NCI-H146 (cell line): ENCODE measurements at places on chromosomes 16 and 17.

- DNase-seq: no peak
Measured at GRCh38 chr16:8885674-8886592, 3.8 kb downstream of the LITAFD start.

GRCh38 chr16:1493746-1494094 is 560 bp downstream of the TELO2 start:
- DNase-seq: peak; percentile 39

- DNase-seq: peak; percentile 63
Measured at GRCh38 chr17:42407289-42407836, 15.7 kb downstream of the CAVIN1 start.

- DNase-seq: no peak
Measured at GRCh38 chr17:82129095-82129494, 31.1 kb upstream of the FASN start.

DNA sequence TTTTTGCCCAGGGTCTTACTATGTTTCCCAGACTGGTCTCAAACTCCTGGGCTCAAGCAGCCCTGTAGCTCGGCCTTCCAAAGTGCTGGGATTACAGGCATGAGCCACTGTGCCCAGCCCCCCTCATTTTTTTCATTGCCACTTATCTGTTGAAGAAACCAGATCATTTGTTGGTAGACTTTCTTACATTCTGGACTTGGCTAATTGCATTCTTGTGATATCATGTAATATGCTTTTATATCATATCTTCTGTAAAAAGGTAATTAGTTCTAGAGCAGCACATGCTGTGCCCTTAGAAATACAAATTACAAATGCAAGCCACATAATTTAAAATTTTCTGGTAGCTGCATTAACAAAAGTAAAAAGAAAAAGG is 53.9 kb downstream of the PPM1E start:
- no peak for DNase-seq

- DNase-seq: no peak
Measured at GRCh38 chr16:86375851-86376250, 134.5 kb upstream of the FOXF1 start.

DNA sequence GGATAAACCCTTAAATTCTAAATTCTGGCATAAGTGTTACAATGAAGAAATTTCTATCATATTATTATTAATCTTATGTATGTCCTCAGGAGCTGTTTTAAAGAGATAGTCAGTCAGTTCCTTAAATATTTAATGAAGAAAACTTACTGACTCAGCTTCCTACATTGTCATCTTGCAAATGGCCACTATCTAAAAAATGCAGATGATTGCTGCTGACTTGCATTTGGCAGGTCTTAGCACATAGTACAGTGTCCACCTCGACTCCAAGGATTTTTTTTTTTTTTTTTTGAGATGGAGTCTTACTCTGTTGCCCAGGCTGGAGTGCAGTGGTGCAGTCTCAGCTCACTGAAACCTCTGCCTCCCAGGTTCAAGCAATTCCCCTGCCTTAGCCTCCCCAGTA is 55.1 kb upstream of the CORO6 start:
- DNase-seq: no peak

DNA sequence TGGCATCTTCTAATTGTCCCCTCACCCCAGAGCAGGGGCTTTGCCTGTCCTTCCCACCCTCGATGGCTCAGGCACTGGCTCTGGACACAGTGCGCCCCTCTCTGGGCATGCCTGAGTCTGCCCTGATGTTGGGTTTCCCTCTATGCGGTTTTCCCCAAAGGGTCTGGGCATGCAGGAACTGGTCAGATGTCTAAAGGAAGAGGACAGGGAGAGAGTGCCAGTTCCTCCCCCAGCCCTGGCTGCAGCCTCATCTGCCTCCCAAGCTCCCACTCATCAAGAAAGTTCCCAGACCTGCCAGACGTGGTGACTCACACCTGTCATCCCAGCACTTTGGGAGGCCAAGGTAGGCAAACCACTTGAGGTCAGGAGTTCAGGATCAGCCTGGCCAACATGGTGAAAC is 41.3 kb upstream of the PABPN1L start:
- no peak for DNase-seq

DNA sequence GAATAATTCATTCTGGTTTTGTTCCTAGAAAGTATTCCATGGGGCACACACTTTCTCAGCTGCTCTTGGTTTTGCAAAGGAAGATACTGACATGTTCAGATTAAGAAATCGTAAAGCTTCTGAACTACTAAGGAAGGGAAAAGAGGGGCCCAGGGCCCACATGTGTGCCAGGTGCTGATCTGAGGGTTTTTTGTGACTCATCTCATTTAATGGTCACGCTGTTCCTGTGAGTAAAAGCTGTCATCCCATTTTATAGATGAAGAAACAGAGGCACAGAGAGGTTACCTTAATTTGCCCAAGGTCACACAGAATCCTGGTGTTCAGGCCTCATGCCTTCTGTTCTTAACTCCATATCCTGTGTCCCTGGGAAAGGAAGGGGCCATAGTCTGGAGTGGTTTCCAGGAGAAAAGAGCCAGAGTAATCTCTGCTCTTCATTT is 113.2 kb downstream of the MSI2 start:
- DNase-seq: no peak

- DNase-seq: no peak
Measured at GRCh38 chr16:71676236-71676635, 48.3 kb downstream of the PHLPP2 start.

- no peak for DNase-seq
Measured at GRCh38 chr17:65155622-65156021, 18.5 kb downstream of the RGS9 start.

DNA sequence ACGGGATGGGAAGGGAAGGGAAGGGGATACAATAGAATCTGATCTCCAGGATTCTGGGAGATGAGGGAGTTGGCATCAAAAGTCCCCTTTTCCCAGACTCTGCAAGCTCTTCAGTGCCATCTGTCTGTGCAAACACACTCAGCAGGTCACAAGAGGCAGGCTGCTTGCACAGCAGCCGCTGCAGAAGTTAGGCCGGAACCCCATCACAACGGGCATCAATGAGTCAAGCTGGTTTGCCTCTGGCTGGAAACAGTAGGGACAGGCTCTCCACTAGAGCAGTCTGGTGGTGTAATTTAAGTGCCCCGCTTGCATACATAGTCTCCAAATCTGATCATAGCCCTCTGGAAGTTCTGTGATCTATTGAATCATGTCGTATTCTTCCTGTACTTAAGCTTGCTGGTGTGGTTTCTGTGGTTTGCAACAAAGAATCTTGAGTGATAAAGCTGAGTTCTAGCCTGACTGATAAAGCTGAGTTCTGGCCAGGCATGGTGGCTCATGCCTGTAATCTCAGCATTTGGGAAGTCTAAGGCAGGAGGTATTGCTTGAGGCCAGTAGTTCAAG is 33.7 kb upstream of the KDM8 start:
- peak; percentile 58 for DNase-seq

GRCh38 chr17:79613195-79613772 is 2.4 kb upstream of the RBFOX3 start:
- DNase-seq: no peak

DNA sequence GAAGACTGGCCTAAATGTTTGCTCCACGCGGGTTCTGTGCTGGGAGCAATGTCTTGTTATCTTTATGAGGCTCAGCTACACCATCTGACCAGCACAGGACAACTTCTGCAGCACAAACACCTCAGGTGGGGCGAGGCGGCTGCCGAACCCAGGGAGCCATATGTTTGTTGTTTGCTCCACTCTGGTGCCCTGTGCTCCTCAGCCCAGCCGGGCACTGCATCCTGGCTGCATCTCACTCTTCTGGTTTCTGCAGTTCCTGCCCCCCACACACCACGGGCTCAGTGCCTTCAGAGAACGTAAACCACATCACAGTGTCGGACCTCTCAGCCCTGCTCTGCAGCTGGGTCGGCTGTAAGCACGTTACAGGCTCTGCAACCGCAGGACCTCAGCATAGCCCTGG is 32.4 kb downstream of the MXRA7 start:
- no peak for DNase-seq

DNA sequence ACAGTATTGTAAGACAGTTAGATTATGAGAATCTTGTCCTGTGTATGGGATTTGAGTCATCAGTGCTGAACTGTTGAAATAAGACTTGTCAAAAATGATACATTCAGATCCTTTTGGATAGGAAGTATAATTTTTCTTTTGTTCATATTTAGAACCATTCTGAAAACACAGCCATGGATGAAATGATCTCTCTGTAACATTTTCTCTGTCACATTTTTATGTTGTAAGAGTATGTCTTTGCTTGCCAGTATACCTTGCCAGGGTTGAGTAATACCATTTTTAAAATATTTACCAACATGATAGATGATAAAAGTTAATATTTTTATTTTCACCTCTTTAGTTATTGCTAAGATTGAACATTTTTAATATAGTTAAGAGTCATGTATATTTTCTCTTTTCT is 45.0 kb downstream of the NSRP1 start:
- no peak for DNase-seq

GRCh38 chr16:81608523-81609209 is 164.1 kb downstream of the CMIP start:
- no peak for DNase-seq

GRCh38 chr17:73899839-73900238 is 255.6 kb upstream of the SDK2 start:
- DNase-seq: no peak

DNA sequence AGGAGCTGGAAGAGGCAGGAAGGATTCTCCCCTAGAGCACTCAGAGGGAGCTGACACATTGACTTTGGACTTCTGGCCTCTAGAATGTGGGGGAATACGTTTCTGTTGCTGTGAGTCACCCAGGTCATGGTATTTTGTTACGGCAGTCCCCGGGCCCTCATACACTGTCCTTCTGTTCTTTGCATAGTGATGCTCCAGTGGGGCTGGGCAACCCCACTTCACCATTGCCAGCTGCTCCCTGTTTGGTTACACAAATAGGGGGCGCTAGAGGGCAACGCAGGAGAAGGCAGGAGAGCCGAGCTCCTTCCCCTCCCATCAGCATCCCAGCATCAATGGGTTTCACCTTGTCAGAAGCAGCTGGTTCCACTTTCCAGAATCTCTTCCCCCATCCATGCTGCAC is 257.7 kb upstream of the FOXF1 start:
- no peak for DNase-seq

GRCh38 chr17:73267648-73268537 is 6.2 kb upstream of the CPSF4L start:
- no peak for DNase-seq

DNA sequence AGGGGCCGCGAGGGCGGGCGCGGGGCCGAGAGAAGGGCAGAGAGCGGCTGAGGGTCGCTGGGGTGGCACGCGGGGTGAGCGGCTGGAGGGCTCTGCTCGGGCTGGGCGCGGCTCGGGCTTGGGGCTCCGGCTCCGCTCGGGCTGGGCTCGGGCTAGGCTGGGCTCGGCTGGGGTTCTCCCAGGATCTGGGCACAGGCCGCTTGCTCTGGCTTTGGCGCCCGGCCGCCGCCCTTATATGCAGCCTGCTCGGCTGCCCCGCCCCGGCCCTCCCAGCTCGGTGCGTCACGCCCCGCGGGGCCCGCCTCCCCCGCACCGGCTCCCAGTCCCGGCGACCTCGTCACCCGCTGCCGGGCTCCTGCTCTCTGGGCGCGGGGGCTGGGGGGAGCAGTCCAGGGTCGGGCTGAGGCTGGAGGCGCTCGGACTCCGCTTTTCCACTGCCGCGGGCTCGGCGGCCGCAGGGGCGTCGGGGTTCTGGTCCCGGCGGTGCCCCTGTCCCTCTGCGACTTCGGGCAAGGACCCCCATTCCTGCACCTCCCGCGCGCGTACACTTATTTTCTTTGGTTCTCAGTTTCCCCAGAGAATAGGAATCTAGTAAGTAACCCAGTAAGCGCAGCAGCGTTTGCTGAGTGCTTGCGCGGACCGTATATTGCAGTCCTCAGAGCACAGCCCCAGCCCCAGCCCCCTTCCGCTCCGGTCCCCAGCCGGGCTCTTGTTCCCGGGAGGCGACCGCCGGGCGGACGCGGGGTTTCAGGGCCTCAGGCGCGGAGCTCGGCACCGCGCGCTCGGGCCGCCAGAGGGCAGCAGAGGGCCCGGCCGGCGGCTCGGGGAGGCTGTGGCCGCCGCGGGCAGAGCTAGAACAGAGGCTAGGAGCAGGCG is at the start of gene RASD1:
TSS of gene RASD1 (minus strand) at position 207 of the 876 bp plus-strand sequence. CDS start 214 bp downstream, outside the sequence.
- peak; percentile 86 for DNase-seq

- no peak for DNase-seq
Measured at GRCh38 chr17:69093279-69093789, 32.6 kb upstream of the ABCA9 start.

GRCh38 chr17:55454906-55455474 is 33.4 kb upstream of the MMD start:
- no peak for DNase-seq

GRCh38 chr16:25143928-25144327 is 32.4 kb downstream of the LCMT1 start:
- DNase-seq: peak; percentile 3

DNA sequence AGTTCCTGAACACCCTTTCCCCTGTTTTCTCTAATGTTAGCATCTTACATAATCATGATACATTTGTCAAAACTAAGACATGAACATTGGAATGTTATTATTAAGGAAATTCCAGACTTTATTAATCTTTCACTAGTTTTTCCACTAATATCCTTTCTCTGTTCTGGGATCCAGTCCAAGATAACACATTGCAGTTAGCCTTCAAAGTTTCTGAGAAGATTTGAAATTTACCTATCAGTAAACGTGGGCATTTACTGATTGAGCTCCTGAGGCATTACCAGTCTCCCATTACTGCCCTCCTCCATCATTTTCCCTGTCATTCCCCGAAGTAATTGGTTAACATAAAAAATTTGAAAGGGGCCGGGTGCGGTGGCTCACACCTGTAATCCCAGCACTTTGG is 5.7 kb upstream of the CD300LG start:
- DNase-seq: no peak

GRCh38 chr17:27109346-27109745 is 184.6 kb upstream of the WSB1 start:
- DNase-seq: no peak

- peak; percentile 63 for DNase-seq
Measured at GRCh38 chr16:75420987-75421819, 12.1 kb downstream of the CFDP1 start.

GRCh38 chr17:83085103-83085502 is 5.7 kb downstream of the METRNL start:
- DNase-seq: no peak

DNA sequence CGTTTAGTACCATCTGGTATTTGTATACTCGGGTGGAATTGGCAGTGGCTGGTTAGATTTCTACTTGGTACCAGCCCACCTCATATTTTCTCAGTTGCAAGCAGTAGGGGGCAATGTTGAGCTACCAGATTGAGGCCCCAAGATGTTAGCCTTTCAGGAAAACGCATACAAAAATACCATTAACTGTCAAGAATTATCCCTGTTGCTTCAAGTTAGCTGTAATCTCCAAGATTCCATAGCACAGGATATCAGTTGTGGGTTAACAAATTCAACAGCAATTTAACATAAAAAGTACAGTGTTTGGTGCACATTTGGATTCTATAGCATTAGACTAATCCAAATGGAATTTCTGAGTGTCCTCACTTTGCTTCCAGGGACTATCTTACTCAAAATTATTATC is 188.2 kb downstream of the FTO start:
- DNase-seq: peak; percentile 29
